ENCODE measurements at places on chromosomes 12 and 14.
A peak's percentile ranks its signal among the peaks of the same experiment; 100 is the strongest.

GRCh38 chr12:113997365-113997764, 31.2 kb upstream of the RBM19 start:
- DNase-seq, result no peak

- DNase-seq, result no peak
Measured at GRCh38 chr14:48333221-48333920, 658.0 kb upstream of the MDGA2 start.

DNA sequence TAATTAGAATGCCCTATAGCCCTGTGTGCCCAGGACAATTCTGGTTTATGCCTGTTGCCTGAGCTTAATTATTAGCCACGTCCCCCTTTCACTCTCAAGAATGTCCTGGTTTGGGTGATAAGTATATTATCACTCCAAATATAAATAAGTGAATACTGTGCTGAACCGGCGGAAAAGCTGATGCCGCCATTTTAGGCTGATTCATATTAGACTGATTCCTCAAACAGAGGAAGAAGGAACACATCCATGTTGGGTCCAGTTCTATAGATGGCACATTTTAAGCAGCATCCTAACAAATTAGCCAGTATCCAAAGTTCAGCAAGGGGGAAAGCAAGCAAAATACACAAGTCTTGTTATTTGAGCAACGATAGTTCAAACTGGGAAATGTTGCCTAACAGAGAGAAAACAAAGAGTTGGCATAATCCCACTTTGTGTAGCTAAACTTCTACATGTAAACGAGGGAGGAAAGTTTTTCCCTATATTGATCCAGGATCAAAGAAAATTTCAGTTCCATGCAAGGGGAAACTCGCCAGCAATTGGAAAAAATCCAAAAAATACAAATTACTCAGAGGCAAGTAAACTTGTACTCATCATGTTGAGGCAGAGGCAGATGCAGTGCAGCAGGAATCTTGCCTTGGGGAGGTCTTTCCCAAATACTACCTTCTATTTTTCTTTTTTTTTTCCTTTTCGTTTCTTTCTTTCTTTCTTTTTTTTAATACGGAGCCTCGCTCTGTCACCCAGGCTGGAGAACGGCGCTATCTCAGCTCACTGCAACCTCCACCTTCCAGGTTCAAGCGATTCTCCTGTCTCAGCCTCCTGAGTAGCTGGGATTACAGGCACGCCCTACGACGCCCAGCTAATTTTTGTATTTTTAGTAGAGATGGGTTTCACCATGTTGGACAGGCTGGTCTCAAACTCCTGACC, 96.2 kb downstream of the ITPR2 start:
- DNase-seq, result no peak

GRCh38 chr14:103989034-103989433, 46.7 kb upstream of the RD3L start:
- no peak for DNase-seq

GRCh38 chr12:32357601-32358249, 41.6 kb upstream of the FGD4 start:
- no peak for DNase-seq

DNA sequence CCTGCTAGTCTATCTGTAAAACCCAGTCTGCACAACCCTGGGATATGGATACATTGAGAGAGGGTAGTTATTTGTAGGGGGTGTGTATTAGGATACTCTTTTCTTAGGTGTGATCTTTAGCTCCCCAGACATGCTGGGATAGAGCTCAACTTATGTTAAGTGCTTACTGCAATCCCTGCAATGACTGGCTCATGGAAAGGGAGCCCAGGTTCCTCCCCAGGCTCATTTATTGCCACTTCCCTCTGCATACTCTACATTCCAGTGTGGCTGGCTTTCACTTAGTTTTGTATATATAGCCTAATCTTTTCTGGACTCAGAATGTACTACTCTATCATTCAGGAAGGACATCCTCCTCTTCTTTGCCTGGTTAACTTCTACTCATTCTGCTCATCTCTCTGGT, 172.0 kb downstream of the SYT10 start:
- no peak for DNase-seq

DNA sequence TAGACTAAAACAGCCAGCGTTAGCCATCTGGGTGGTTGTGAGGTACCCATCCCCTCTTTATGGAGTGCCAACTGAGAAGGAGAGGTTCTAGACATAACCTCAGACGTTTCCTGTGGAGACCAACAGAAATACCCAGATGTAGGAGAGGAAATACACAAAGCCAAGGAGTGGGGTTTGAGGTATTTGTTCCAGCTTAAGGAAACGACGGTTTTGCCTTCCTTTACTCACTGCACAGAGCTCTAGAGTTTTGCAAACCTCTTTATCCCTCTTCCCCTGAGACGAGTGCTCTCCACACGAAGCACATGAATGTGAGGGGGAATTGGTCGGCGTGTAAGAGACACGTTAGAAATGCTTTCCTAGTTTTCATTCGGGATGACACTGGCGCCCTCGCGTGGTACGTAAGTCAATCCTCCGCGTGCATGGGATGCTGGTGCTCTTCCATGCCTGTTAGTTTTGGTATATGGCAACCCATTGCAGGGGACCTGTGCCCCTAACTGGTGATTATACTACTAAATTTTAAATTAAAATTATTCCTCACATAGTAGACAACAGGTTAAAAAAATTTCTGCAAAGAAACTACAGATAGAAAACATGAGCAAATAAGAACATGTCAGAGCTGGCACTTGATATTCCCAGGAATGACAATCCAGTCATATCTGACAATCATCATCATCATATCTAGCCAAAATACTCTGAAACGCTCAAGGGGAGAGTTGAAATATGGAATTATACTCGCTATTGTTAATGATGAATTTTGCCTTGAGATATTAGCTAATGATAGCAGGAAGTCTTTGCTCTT, 121.7 kb downstream of the PPM1H start:
- DNase-seq, result no peak

DNA sequence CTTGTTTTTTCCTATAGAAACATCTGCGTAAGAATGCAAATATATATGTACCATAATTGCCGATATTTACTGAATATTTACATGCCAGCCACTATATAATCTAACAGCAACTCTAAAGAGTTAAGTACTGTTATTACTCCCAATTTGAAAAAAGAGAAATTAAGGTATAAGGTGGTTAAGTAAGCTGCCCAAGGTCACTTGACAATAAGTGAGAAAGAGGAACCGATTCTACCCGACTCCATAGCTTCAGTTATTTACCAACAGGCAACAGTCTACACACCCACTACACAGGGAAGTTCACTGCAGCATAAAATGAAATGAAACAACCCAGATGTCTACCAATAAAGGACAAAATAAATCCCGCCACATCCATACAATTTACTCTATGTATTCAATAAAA, 1.1 kb downstream of the MIS18BP1 start:
- no peak for DNase-seq

DNA sequence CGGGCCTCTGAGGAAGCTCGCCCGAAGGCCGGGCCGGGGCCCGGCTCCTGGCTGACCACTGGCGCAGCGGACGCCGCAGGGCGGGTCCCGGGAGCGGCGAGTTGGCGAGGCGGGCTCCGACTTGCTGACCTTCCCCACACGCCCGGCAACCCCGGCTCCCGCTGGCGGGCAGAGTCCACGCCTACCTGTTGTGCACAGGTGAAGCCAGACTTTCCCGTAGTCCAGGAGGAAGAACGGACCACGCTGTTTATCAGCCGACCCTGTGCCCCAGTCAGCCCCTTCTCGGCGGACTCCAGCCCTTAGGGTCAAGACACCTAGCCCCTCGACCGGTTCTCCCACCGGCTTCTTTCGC, 407 bp downstream of the HEATR5A start:
- peak; percentile 34 for DNase-seq

GRCh38 chr14:39827901-39828655, 395.8 kb upstream of the FBXO33 start:
- DNase-seq, result no peak

DNA sequence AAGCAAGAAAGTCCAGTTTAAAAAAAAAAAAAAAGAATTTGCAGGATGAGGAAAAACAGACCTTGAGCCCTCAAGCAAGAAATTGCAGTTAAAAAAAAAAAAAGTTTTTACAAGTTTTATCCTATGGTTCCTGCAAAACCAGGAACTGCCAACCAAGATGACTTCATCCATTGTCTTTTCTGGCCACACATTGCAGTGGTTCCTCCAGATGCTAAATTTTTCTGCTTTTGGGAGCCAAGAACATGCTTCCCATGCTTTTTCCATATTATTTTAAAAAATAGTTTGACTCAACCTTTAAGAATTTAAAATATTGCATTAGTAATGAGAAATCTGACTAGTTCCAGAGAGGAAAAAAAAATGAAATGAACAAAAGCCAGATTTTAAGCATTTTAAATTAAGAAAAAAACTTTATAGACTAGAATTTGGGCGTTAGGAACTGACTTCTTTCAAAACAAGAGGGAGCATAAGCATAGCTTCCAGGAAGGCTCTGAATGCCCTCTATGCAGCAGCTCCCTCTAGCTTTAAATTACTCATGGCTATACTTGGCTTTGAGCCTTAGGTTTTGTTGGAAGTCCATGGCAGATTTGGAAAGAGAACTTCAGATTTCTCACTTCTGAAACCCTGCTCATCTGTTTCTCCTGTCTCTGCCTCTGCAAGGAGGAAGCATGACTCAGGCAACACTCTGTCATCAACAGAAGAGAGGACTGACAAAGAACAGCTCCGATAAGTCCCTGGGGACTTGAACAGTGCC, 124.5 kb downstream of the GPR65 start:
- no peak for DNase-seq

DNA sequence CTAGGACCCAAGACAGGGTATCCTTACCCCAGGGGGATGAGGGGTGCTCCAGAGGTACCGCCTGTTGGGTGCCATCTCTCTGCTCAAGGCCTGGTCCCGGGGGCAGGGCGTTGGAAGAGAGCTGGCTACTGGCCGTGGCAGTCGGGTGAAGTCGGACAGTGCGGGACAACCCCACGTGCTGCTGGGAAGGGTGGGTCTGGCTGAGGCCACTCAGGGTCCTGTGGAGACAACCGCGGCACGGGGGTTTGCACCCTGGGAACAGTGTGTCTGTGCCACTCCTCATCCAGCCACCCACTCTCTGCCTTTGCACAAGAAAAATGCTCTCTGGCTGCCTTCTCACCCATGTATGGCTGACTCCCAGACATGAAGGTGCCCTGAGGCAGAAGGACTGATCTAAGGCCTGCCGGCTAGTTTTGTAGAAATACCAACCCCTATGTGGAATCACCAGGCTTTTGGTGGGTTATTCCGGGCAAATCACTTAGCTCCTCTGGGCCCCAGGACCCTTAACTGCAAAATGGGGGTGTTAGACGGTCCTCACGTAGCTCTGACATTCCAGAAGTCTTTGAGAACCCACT, 56.5 kb downstream of the LTBP2 start:
- DNase-seq, result no peak

DNA sequence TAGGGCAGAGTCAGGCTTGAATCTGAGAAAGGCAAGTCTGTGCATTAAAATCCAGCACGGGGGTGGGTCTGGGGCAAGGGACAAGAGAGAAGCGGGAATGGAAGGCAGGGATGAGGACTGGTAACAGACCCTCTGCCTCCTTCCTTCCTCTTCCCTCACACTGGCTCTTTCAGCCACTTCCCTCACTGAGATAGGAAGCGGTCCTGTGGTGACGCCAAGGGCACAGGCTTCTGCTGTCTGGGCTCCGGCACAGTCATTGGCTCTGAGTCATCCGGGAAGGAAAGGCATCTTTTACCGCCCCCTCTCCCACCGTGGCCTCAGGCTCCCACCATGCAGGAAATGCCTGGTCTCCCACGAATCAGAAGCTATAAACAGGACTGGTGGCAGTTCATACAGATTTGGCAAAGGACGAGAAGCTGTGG, 70.2 kb downstream of the ETV6 start:
- DNase-seq, result no peak

DNA sequence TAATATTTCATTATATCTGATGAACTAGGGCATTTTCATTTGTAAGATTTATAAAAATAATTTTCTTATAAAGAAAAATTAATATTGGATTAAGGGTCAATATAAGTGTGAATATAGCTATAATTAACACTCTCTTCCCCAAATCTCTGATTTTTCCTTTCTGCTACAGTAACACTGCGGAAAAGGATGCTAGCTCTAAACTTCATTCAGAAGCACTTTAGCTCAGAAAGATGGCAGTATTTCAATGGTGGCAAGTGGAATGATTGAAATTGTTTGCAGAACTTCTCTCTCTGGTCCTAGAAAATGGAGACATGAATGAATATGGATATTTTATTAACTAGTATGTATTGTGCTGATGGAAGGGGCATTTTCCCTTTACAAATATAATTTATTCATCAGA, 8.4 kb downstream of the NPAS3 start:
- no peak for DNase-seq

DNA sequence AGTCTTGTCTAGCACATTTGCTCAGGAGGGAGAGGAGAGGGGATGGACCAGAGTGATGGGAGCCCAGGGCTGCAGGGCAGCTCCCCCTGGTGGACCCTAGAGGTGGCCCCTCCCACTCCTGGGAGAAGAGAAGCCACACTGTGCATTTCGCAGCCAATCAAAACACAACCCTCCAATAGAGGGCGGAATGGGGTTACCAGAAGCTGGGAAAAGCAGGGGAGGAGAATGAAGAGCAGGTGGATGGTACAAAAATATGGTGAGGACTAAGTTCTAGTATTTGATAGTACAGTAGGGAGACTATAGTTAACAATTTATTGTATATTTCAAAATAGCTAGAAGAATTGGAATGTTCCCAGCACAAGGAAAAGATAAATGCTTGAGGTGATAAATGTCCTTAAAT, 23.6 kb downstream of the VASH1 start:
- peak; percentile 76 for DNase-seq

GRCh38 chr14:61296719-61297502, 15.8 kb upstream of the TMEM30B start:
- DNase-seq, result peak; percentile 23

GRCh38 chr12:104384141-104384880, 72.4 kb upstream of the CHST11 start:
- no peak for DNase-seq

DNA sequence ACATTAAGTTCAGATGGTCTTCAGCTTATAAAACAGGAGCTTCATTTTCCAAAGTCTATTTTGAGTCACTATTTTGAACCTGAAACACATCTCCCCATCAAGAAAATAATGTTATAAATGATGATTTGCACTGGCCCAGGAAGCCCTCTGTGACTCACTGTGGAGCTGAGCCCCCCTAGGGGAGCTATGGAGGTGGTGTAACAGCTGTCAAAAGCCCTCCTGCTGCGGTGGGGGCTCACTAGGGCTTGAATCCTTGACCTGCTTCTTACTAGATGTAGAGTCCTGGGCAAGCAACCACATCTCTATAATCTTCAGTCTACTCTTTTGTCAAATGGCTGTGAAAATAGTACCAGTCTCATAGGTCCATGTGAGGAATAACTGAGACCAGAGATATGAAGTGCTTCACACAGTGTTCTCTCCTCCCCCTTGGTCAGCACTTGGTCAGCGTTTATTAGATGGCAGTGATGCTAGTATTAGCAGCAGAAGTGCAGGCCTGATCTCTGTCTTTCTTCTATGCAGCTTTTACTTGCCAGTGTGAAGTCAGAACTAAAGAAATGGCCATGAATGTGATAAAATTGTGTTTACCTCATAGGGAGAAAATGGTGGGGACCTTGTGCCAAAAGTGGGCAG, 83.4 kb downstream of the RTN1 start:
- DNase-seq, result no peak

GRCh38 chr14:24366413-24366720, 1.6 kb upstream of the NFATC4 start:
- no peak for DNase-seq

GRCh38 chr14:53953002-53953827, 3.4 kb downstream of the BMP4 start:
- no peak for DNase-seq
